ENCODE measurements at places on chromosomes 3 and 15.

DNA sequence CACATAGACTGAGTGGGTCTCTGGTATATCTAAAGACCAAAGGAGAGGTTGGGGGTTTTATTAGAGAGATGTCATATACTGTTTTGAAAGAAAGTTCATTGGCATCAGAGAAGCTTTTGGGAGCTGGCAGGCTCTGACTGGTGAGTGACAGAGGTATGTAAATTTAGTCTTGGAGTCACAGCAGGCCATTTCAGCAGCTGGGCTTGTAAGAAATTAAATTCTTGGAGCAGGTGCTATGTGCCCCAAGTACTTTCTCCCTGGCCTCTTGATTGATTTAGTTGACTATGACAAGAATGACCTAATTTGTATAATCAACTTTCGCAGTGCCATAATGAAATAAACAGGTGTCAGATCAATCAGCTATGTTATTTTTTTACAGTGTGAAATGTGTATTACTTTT is 47.8 kb upstream of the CDAN1 start:
- DNase-seq, result no peak

GRCh38 chr15:78987556-78988360 is 42.9 kb upstream of the CTSH start:
- no peak for DNase-seq

DNA sequence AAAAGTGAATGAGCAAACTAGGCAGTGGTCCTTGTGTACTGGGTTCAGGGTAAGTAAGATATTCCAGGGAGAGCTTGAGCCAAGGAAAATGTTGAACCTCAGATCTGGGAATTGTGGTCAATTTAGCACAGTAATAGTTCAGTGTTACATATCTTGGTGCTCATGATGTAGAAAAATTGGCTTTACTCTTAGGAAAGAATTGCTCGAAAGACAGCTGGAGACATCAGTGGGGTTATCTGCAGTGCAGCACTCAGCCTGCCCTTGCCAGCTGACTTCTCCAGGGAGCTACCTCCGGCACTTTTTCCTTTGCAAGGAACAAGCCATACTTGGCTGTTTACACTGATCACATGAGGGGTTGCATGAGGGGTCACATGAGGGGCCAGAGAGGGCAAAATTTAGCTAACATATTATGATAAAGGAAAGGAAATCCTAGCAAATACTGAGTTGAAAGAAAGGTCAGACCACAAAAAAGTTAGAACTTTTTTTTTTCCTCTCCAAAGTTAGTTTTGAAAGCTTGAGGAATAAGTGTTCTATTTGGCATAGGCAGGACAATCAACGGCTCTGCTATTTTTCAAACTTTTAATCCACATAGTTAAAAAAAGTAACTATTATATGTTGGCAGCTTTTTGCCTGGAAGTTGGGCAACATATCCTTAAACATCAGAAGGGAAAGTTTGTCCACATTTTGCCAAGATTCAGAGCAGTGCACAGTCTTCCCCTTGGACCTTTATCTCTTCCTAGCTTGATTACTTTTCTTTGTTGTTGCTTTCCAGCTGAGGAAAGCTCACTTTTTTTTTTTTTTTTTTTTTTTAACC is 92.4 kb downstream of the COL6A6 start:
- DNase-seq, result no peak

GRCh38 chr15:70376929-70377691 is 279.4 kb upstream of the TLE3 start:
- DNase-seq, result no peak

All from esophagus squamous epithelium (tissue), 5 donors.